Fibroblast of skin of right biceps (primary cell): ENCODE measurements at places on chromosomes 7 and 10.

- no peak for DNase-seq
These were observed 326.6 kb downstream of the PHF14 start for GRCh38 chr7:11300241-11300640.

DNA sequence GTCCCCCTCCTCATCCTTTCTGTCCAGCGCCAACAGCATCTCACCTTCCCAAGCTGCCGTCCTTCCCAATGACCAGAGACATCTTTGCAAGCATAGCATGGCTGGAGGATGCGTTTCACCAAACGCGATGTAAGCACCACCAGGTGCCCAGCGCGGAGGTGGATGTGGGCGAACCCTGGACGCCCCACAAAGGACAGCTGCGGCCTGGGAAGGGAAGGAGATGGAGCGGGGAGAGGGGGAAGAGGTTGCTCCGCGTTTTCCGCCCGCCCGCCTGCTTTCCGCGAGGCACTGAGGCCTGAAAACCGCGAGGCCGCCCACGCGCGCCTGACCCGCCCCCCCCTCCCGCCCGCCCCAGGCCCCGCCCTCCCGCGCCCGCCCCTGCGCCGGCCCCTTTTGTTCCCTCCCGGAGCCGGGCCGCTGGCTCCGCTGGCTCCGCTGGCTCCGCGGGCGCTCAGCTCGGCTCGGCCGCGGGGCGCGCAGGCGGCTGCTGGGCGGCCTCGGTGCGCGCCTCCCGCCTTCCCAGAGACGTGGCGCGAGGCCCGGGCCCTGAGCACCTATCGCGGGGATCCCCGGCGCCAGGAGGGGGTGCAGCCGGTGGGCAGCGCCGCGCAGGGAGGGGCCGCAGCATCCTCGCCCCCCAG, at the start of gene CLIP2:
Gene CLIP2, plus strand, starts transcription at position 390 of the 641 bp plus-strand sequence. CDS start 28,140 bp downstream, outside the sequence.
- peak; percentile 88 for DNase-seq

- peak; percentile 62 for DNase-seq
These were observed 123.4 kb downstream of the NEURL1 start for GRCh38 chr10:103616705-103617601.

DNA sequence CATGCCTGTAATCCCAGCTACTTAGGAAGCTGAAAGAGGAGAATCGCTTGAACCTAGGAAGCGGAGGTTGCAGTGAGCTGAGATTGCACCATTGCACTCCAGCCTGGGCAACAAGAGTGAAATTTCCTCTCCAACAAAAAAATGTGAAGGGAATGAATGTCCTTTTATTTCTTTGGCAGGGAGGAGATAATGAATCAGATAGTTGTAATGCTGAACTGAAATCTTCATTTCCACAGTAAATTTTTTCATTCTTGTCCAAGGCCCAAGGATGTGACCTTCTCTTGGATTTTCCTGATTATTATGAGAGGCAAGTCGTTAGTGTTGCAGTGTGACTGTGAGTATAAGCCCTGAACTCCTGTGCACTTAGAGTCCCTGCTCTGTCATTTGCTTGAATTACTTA, 13.6 kb downstream of the STAMBPL1 start:
- DNase-seq, result peak; percentile 59

DNA sequence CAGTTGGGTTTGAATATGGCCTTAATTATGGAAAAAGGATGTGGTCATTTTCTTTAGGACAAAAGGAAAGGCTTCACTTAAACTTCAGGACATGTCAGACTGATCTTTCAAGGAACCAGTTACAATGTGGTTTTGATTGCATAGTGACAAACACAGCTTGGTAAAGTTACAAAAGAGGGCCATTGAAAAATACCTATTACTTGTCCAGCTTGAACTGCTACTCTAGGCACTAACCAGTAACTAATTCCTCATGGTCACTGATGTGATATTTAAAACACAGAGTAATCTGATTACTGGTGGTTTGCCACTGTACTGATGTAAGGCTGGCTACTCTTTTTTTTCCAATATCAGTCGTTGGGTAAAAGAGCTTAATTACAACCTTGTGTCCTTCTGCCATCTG, 22.6 kb downstream of the TES start:
- DNase-seq, result no peak

DNA sequence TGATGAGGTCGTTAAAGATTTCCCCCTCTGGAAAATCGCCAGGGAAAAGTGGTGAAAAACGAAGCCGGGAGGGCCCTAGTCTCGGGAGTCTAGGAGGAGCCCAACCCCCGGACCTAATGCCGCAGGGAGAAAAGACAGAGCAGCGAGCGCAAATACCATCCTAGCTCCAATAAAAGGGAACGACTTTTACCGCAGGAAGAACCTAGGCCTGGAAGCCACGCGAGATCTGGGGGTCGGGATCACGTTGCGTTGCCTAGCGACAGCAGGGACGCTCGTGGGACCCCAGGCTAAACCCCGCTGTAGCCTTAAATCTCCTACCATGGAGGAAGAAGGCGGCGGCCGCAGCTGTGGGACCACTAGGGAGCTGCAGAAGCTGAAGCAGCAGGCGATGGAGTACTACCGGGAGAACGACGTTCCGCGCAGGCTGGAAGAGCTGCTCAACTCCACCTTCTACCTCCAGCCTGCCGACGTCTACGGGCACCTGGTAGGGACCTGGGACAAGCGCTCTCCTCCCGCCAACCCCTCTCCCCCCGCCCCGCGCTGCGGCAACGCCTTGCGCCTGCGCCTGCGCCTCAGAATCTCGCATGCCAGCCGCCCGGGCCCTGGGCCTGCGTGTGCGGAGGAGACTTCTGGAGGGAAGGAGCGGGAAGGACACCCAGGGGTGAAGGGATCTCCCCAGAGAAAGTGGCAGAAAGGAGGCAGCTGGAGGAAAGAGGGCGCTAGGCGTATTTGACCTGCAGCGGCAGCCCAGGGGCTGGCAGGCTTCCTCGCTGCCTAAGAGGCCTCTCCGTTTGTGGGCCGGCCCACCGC, at the start of gene ENO4:
Gene ENO4, plus strand, starts transcription at position 252 of the 810 bp plus-strand sequence. Its CDS starts 68 bp downstream, at position 320.
- DNase-seq, result peak; percentile 86

GRCh38 chr7:24910551-24911212, 69.3 kb downstream of the OSBPL3 start:
- no peak for DNase-seq

GRCh38 chr7:143003393-143004051, 23.4 kb downstream of the OR9A2 start:
- peak; percentile 31 for DNase-seq

DNA sequence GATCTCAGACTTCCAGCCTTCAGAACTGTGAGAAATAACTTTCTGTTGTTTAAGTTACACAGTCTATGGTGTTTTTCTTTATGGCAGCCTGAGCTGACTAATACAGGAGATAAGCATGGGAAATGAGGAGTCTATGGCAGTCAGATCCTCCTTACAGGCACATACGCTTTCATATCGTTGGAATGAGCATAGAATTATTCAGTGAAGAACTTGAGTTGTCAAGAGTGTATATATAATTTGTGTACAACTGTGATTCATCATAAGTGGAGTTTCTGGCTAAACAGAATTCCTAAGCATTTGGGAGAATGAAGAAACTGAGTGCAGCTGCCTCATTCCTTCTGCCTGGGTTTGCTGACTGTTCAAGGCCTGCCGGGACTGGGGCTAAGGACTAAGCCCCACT, 516.7 kb downstream of the ADRA2A start:
- peak; percentile 44 for DNase-seq

- no peak for DNase-seq
These were observed 302.1 kb downstream of the FZD1 start for GRCh38 chr7:91566402-91566732.

DNA sequence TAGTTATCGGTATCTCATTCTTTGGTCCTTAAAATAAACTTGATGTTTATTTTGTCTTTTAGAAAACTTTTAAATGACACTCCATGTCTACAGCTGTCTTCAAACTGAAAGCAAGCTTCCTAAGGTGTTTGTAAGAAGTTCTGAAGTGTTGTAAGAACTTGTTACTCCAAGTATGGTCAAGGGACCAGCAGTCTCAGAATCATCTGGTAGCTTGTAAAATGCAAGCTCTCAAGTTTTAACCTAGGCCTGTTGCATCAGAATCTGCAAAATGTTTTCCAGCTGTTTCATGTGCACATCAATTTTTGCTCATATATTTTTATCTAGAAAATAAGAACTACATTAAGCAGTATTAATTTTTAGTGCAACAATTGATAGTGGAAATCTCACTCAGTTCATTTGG, 104.1 kb downstream of the THSD7A start:
- DNase-seq, result no peak

DNA sequence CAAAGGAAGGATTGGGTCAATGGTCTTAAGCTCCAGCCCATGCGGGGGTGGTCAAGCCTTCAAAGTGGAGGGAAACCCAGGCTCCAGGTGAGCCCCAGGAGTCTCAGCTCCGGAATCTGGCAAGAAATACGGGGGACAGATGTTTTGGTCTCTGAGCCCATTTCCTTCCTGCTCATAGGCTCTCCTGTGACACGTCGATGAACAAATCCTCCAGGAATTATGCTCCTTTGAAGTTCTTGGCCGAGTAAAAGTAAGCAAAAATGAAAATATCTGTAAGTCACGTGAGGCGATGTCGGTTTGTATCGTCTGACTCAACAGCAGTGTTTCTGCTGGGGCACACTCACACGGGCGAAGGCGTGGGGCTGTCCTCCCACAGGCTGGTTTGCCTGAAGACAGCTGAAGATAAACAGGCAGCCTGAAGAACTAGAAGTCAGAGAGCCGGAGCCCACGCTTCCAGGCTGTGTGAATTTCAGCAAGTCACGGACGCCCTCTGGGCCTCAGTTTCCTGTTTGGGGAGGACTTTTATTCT, 52.6 kb upstream of the SMNDC1 start:
- DNase-seq, result peak; percentile 92

- no peak for DNase-seq
These were observed 277.6 kb upstream of the PHF14 start for GRCh38 chr7:10696064-10696463.

DNA sequence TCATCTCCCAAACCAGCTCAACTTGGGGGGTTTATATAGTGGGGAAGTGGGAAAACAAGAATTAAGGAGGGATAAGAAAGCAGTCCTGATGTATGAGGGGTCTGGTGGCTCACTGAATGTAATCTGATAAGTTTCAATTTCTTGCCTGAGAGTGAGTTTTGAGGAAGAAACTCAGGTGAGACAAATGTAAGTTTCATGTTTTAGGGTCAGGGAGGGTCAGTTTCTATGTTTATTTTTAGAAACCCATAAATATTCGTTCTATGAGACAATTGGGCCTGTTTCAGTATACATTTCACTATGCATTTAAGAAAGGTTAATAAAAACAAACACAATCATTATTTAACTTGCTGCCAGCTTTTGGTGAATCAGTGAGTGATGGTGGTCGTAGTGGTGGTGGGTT, 128.0 kb upstream of the MBL2 start:
- DNase-seq, result no peak

- no peak for DNase-seq
These were observed 204.6 kb upstream of the NRP1 start for GRCh38 chr10:33539116-33539515.

- DNase-seq, result peak; percentile 40
These were observed at the start of gene CACNB2 for GRCh38 chr10:18140149-18140956. Gene CACNB2, plus strand, starts transcription at chr10:18140424.

DNA sequence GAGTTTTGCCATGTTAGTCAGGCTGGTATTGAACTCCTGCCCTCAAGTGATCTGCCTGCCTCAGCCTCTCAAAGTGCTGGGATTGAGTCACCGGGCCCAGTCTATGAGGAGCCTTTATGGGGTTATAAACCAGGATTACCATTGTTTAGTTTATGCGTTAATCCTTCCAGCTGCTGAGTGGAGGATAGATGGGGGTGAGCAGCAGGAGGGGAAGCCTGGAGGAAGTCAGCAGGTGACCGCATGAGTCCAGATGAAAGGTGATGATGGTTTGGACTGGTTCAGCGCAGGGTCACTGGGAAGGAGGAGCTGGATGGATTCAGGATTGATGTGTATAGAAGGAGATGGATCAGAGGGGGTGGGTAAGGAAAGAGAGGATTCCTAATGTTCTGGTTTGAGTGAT, 197.1 kb downstream of the ADAM12 start:
- no peak for DNase-seq

- DNase-seq, result peak; percentile 65
These were observed 117.6 kb upstream of the FAM204A start for GRCh38 chr10:118459642-118460193.

- DNase-seq, result peak; percentile 9
These were observed 138.0 kb upstream of the TARP start for GRCh38 chr7:38411404-38411803.

- no peak for DNase-seq
These were observed 34.4 kb downstream of the UNC5B start for GRCh38 chr10:71246591-71247413.

DNA sequence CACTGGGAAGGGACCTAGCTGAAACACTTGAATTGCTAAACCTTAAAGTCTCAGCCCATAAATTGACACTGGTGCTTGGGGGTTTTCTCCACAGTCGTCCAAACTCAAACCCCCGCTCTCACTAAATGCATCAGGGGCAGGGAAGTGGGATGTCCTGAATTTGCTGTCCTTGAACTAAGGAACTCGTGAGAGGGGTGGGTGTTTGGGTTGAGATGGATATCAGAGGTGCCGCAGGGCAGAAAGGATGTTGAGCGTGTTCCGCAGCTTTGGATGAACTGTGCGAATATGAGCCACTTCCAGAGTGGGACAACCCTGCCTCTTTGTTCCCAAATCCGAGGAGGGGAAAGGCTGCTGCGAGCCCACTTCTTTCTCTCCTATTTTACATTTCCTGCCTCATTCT, 90.3 kb upstream of the LYZL2 start:
- DNase-seq, result no peak

GRCh38 chr7:122942059-122942458, 53.4 kb downstream of the TAS2R16 start:
- no peak for DNase-seq

DNA sequence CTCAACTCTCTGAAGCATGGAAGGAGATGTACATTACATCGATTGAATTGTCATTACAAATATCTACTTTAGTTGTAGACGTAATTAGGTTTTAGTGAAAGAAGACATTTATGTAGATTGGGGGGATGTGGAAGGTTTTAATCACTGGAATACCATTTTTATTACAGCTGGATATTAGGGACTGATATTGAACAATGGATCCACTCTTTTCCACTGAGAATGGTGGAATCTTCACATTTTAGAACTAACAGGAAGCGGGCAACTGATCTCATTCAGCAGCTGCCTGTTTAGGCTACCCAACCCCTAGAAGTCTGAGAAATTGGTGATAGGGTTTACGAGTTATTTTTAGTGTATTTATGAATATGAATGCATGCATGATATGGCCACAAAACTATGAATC, 336.2 kb upstream of the LRGUK start:
- no peak for DNase-seq

- DNase-seq, result peak; percentile 41
These were observed 9.0 kb downstream of the EMX2 start for GRCh38 chr10:117551330-117552155.

- DNase-seq, result no peak
These were observed 611.9 kb upstream of the FOXK1 start for GRCh38 chr7:4070214-4070613.

DNA sequence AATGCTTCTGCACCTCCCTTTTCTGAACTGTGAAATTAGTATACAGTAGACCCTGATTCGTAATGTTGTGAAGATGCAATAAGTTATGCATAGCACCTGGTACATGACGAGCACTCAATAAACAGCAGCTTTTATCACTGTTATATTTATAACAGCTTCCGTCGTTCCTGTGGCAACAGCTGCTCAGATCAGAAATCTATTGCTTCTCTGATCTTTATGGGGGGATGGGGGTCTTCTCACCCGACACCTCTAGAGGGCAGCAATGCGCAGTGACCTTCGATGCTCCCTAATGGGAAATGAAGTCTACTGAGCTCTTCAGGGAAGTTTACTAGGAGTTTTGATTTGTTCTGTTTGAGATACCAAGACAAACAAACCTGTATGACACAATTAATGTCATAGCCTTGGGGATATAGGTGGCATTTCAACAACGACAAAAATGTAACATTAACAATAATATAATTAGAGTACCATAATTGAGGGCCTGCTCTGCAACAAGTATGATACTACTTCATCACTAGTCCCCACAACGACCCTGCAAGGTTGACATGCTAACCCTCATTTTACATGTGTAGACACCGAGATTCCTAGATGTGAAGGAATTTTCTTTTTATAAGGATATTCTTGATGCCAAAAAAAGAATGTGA, 289.6 kb downstream of the SFMBT2 start:
- peak; percentile 52 for DNase-seq
